Stimulated activated CD8-positive, alpha-beta memory T cell treated with anti-CD3 and anti-CD28 coated beads, Interleukin-7, amount 100 ng/mL, for 1 hour (primary cell): ENCODE measurements at places on chromosomes 7 and 10.

DNA sequence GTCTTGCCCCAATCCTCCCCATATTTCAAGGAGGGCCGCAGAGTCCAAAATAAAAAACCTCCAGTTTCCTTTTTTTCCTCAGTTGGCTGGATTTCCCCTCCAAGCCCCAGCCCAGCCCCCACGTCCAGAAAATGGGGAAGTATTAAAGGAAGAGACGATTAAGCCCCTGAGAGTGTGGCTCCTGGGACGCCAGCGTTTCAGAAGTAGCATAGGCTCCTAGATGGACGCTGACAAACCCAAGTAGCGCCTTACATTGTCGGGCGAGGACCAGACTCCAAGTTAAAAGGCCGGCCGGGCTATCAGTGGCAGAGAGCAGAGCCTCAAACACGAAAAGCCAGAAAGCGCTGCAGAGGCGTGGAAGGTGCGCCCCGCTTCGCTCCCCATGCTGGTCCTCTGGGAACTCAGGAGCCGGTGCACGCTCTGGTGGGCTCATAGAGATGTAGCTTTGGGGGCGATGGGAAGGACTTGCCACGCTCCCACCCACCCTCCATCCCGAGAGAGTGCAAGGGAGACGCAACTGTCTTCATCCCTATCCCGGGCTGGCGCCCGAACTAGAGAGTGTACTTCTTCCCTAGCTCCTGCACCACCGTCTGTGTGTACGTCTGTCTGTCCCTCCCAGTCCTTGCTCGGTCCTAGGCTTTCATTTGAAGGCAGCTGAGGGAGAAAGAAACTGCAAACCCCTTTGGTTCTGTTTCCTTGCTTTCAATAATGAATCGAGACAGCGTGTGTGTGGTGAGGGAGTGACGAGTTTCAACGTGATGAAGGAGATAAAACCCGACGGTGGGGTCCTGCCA, 6.3 kb upstream of the EMX2 start:
- no peak for DNase-seq

DNA sequence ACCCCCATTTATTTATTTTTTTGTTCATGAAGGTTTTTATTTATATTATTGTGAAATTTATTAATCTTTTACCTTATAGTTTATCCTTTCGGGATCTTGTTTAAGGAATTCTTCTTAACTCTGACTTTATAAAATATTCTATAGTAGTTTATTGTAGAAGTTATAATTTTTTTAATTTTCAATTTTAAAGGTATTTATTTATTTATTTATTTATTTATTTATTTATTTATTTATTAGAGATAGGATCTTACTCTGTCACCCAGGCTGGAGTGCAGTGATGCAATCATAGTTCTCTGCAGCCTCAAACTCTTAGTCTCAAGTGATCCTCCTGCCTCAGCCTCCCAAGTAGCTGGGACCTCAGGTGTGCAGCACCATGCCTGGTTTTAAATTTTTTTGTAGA, 56.0 kb downstream of the NRF1 start:
- DNase-seq, result no peak

DNA sequence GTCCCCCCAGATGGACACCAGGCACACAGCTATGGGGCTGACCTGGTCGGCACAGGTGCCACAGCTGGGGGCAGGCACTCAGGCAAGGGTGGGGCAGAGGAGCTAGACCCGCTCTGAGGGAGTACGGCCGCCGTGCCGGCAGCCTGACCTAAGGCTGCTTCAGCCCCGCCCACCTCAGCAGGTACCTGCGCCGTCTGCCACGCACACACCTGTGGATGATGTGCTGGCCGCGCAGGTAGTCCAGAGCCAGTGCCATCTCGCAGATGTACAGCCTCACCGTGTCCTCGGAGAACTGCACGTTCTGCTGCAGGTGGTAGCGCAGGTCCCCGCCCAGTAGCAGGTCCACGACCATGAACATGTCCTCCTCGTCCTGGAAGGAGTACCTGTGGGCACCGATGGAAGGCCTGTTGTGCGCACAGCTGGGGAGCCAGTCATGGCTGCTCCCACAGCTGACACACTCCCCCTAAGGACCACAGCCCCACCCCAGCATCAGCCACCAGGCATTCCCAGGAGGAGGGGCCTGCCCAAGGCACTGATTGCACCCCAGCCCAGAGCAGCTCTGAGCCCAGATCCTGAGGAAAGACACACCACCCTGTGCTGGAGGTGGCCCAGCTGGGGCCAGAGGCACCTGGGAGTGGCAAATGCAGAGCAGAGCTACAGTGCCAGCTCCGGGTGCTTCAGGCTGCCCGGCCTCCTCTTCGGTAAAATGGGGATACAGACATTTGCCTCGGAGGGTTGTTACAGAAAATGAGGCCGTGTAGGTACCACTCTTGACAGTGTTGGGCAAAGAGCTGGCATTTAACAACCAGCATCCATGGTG, 40.0 kb downstream of the DPYSL4 start:
- no peak for DNase-seq

- DNase-seq, result no peak
Observed at GRCh38 chr7:83782628-83783027, 133.7 kb upstream of the SEMA3E start.

DNA sequence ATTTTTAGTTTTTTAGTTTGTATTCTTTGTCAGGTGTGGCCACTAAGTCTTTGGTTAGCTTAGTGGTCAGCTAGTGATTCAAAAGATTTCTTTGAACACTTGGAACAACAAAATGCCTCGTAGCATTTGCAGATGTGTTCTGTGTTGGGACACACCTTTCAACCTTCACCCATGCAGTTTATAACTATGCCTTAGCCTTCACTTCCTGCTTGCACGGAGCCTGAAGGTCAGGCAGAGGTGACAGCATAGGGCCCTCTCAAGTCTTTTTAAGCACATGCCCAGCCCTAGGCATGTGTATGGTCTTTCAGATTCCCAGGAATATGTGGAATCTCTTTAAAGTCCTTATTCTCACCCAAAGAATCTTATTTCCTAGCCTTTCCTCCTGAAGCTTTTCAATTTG, 17.6 kb downstream of the PLAC9 start:
- no peak for DNase-seq

DNA sequence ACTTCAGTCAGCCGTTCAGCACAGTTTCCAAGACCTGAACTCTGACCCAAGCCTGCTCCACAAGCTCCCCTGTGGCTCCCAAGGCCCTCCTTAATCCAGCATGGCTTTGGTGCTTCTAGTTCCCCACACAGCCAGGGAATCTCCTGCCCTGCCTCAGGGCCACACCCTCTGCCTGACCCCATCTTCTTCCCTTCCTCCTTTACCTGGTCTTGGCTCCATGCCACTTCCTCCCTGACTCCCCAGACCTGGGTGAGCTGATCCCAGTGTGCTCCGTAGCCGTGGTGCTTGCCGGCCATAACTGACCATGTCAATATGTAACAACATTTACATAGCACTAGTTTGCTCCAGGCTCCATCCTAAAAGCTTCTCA, 20.0 kb downstream of the TMEM273 start:
- DNase-seq, result no peak

GRCh38 chr10:33179067-33179466, 155.4 kb downstream of the NRP1 start:
- DNase-seq, result no peak

GRCh38 chr10:49187044-49187484, 1.1 kb downstream of the TMEM273 start:
- no peak for DNase-seq

DNA sequence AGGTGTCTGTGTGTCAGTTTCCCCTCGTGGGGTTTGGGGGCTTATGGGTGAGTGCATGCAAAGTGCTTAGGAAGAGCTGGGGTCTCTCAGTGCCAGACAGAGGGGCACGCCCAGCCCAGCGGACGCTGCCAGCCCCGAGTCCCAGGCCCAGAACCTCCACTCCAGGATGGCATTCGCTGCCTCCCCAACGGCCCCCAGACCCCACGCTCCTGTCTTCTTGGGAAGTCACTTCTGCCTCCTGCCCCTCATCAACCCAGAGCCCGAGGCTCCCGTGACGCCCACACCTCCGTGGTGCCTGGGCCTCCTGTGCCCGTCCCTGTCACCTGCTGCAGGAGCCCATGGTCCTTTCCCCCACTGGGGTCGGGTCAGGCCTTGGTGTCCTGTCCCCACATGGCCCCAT, 35.0 kb downstream of the NKX6-2 start:
- no peak for DNase-seq
